ENCODE measurements at places on chromosomes 6 and 20.

DNA sequence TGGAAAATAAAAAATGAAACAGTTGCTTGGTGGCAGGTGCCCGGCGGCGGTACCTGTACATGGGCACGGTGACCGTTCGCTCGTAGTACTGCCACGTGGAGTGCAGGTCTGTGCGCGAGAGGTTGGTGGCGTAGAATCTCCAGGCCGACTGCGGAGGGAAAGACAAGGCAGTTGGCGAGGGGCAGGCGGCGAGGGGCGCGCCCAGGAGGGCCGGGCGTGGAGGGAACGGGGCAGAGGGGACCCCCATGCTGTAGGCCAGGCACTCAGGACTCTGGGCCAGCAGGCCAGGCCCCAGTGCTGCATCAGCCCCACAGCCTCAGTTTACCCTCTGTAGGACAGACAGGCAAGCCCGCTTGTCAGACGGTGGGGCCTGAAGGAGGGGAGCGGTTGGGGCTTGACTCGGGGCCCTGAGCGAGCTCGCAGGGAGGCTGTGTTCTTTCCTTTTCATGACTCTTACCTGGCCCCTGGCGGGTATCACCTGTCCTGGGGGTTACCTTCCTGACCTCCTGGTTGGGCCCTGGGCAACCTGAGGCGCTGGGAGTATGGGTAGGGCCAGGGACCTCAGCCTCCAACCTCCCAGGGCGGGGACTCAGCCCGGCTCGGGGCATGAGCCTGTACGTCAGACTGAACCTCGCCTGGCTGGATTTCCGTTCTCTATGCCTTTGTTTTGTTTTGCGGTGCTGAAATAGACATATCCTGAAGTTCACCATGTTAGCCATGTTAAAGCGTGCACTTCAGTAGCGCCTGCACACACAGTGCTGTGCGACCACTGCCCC lies 38.5 kb downstream of the KCNQ2 start:
- no peak for DNase-seq

GRCh38 chr20:35465976-35466375 lies 10.6 kb downstream of the CEP250 start:
- DNase-seq: no peak

DNA sequence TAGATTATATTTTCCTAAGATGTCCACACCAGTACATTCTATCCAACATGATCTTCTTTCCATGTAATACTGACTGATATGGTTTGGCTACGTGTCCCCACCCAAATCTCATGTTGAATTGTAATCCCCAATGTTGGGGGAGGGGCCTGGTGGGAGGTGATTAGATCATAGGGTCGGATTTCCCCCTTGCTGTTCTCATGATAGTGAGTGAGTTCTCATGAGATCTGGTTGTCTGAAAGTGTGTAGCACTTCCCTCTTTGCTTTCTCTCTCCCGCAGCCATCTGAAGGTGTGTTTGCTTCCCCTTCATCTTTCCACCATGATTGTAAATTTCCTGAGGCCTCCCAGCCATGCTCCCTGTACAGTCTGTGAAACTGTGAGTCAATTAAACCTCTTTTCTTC lies 12.2 kb upstream of the HBS1L start:
- no peak for DNase-seq

GRCh38 chr6:19999319-20000191 lies 162.4 kb downstream of the ID4 start:
- DNase-seq: no peak

- DNase-seq: no peak
Measured at GRCh38 chr6:81838031-81838430, 85.5 kb upstream of the TENT5A start.

- DNase-seq: no peak
Measured at GRCh38 chr20:59004493-59004762, 2.6 kb downstream of the CTSZ start.

- no peak for DNase-seq
Measured at GRCh38 chr20:62686869-62687830, 21.5 kb upstream of the NTSR1 start.

GRCh38 chr6:113782636-113783035 lies 74.5 kb upstream of the MARCKS start:
- no peak for DNase-seq

DNA sequence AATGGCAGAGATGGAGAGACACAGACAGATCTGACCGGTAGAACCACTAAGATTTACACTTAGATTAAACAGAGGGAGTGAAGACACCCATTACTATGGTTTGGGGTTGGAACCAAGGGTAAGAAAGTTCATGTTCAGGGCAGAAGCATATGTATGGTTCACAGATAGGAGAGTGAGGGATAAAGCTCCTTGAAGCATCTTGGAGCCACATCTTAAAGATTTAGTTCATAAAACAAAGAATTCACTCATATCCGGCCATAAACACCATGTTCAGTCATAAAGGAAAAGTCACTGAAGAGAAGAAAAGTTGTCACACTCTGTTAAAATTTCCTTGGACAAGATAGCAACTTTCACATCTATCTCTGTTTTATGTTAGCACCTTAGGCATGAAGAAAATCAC lies 18.0 kb downstream of the STX7 start:
- no peak for DNase-seq

DNA sequence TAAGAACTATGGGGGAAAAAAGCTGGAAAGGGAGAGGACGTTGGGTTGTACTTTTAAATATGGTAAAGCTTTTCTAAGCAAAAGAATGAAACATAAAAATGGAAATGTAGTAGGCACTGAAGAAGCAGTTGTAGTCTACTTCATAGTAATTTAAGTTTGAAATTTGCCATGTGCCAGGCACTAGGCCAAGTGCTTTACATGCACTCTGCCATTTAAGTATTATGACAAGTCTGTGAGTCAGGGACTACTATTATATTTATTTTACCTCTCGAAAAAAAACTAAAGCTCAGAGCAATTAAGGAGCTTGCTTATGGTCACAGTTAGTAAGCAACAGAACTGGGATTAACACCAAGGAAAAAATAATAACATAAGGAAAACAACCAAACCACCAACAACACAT lies 257.8 kb downstream of the GMDS start:
- no peak for DNase-seq

DNA sequence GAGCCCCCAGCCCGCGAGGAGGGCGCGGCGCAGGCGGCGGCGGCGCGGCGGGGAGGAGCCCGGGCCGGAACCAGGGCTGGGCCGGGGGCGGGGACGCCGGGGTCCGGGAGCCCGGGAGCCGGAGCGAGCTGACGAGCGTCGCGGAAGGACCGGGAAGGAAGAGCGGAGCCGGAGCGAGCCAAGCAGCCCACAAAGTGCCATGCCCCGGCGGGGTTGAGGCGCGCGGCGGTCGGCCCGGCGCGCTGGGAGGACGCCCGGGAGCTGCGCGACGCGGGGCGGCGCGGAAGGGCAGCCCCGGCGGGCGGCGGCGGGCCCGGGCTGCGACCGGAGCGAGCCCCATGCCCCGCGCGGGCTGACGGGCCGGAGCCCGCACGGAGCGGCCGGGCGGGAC lies 289 bp downstream of the FOXP4 start:
- DNase-seq: no peak

DNA sequence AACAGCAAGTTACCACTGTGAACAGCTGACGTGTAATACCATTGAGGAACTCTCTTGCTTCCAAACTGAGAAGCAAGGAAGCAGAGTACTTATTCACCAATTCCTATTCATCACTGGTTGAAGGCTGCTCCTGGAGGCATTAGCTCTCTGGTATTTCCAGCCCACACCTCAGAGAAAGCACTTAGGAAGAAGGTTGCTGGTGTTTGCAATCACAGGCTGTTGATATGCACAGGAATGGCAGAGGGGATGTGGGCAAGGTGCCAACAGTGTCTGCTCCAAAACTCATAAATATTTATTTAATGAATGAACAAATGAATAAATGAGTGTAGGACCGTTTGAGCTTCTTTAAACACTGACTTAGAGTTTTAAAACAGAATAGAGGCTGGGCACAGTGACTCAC lies 6.9 kb upstream of the RRBP1 start:
- DNase-seq: no peak

GRCh38 chr6:160996131-160996601 lies 4.6 kb downstream of the MAP3K4 start:
- no peak for DNase-seq

- DNase-seq: no peak
Measured at GRCh38 chr20:10539818-10540553, 104.9 kb downstream of the SLX4IP start.

DNA sequence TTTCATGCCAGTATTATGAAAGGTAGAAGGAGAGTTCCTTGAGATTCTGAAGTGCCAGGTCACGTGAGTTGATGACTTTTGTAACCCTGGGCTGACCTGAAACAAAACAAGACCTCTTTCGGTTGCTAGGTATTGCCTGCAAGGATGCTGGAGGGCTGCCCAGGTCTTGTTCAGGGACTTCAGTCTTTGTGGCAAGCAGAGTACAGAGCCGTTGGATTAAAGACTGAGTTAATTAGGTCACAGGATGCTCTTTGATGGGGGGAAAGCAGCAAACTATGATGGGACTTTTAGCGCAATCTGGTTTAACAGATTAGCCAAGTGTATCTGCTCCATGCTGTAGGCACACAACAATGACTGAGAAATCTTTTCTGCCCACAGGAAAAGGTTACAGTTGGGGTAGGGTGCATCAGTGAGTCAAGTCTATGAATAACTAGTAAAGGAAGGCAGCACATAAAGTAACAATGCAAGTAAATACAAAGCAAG lies 12.8 kb upstream of the ELOVL5 start:
- no peak for DNase-seq

Data from hypothalamus (tissue), 51 donors.